ENCODE measurements at places on chromosomes 12 and 14.

DNA sequence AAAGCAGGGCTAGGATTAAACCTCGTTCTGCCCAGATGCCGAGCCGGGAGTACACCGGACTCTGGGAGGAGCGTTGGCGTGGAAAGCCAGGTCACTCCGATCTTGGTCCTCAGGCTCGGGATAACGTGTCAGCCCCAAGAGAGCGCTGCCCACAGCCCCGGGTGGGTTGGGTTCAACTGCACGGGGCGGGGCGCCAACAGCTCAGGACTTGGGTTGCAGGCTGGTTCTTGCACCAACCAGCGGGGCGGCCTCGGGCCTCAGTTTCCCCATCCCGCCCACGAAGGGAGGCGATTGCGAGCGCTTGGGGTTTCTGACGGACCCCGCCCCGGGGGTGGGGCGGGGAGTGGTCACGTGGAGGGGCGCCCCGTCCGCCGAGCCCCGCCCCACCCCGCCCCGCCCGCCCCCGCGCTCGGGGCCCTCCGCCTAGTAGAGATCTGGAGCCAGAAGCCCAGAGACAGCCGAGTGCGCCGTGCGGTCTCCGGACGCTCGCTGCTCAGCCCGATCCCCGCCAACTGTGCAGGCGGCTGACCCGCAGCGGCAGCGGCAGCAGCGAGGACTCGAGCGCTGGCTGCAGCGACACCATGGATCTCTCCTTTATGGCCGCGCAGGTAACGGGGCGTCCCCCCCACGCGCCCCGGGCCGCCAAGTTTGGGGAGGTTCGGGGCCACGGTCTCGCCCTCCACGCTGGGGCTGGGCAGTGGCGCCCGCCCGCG, at the start of gene C14orf132:
Gene C14orf132 (plus strand): TSS at position 443 of the 713 bp plus-strand sequence. CDS start 139 bp downstream, at position 582.
- peak; percentile 95 for DNase-seq

- DNase-seq: peak; percentile 17
These were observed 160.5 kb downstream of the KITLG start for GRCh38 chr12:88419794-88420193.

DNA sequence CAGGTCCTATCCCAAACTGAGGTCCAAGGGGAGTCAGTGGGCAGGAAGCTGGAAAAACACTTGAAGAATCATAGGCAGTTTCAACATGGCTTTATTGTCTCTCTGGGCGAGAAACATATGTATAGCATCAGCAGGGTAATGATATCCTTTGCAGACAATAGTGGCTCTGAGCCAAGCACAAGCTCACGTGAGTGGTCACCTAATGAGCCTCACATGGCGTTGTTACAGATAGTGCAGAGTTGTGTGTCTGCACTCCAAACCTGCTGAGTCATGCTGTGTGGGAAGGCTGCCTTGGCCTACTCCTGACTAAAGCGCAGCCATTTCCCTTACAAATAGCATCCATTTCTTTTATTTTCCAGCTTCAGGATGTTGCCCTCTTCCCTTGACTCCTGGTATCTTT, 105.2 kb upstream of the SYT1 start:
- DNase-seq: peak; percentile 9

DNA sequence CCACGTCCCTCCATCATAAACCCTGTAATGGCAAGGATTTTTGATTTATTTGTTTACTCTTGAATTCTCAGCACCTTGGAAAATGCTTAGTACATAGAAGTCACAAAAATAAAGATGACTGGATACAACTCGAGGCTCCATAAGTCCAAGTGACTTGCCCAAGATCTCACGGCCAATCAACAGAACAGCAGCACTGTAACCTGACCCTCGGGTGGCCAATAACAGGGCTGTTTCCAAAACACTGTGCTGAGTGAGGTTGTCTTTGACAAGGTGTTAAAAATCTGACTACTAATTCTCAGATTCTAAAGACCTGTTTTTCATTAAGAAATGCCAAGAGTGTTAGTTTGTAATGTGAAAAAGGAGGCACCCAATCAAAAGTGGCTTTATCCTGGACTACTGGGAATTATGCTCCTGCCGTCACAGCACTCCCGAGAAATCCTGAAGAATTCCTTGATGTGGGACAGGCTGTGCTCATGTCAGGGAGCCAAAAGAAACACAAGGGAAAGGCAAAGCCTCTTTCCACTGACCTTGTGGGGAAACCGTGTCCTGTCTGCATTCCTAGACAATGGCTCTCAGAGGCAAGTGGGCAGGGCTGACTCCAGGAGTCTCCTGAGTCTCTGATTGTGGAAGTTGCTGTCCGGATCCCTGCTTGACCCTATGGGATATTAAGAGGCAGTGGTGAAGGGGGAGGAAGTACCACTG, 204.7 kb upstream of the PELI2 start:
- peak; percentile 43 for DNase-seq

- peak; percentile 69 for DNase-seq
These were observed 35.6 kb downstream of the RASSF8 start for GRCh38 chr12:25993901-25994651.

DNA sequence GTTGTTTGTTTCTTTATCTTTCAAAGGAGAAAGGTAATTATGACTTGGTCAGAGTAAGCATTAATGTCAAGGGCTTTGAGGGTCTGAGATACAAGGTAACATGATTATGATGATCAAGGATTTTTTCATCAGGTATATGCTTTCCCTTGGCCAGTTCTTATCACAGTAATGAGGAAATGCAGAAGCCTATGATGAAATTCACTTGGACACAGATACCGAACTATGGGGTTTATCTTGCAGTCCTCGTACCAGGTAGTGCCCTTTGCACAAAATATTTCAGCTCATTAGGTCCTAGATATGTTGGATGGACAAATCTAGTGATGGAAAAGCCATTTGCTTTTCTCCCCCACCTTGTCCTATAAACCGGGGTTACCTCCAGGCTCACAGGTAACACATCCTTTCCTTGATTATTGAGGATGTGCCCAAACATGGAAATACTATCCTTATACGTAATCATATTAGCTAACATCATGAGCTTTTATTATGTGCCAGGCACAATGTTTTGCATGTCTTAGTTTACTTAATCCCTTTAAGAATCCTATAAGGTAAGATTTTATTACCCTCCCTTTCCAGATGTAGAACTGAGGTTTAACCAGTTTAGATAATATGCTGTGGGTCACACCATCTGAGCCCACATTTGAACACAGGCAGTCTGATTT, 7.0 kb upstream of the RASSF3 start:
- no peak for DNase-seq

GRCh38 chr14:51369814-51370213, 129.8 kb downstream of the TMX1 start:
- no peak for DNase-seq

- no peak for DNase-seq
These were observed 239.9 kb downstream of the TMTC2 start for GRCh38 chr12:82926630-82927029.

GRCh38 chr12:129659961-129660622, 243.7 kb downstream of the TMEM132D start:
- DNase-seq: no peak

DNA sequence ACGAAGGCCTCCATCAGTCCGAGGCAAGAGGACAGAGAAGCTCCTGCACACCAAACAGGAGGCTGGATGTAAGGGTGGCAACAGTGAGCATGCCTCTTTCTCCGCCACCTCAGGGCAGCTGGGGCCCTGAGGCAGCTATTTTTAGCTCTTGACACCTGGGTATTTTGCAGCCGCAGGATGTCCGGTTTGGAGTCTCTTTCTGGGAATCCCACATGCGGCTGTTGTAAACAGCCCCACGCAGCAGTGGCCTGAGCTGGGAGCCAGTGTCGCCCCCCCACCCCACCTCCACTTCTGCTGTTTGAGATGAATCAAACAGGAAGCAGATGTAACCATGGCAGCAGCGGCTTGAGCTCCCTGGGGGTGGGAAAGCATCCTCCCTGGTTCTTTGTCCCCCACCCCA, 11.7 kb downstream of the HDAC7 start:
- peak; percentile 37 for DNase-seq

- DNase-seq: no peak
These were observed 65.3 kb upstream of the DACT1 start for GRCh38 chr14:58572473-58572853.

- DNase-seq: no peak
These were observed 1.5 kb upstream of the CDKL1 start for GRCh38 chr14:50398189-50398580.

DNA sequence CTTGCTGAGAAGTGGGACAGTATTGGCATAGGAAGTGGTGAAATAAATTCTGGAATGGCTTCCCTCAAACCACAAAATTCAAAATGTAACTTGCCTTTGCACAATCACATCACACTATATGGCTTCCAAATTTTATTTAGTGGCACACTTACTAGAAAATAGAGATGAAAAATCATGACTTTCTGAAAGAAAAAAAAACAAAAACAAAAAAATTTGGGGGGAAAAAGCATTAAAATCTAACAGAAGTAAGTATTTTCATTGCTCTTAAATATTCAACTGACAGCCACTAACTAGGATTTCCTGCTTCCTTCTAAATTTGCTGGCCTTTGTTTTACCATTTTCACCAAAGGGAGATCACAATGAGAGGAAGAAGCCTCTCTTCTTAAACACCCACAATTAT, 23.0 kb downstream of the ATF7 start:
- no peak for DNase-seq

DNA sequence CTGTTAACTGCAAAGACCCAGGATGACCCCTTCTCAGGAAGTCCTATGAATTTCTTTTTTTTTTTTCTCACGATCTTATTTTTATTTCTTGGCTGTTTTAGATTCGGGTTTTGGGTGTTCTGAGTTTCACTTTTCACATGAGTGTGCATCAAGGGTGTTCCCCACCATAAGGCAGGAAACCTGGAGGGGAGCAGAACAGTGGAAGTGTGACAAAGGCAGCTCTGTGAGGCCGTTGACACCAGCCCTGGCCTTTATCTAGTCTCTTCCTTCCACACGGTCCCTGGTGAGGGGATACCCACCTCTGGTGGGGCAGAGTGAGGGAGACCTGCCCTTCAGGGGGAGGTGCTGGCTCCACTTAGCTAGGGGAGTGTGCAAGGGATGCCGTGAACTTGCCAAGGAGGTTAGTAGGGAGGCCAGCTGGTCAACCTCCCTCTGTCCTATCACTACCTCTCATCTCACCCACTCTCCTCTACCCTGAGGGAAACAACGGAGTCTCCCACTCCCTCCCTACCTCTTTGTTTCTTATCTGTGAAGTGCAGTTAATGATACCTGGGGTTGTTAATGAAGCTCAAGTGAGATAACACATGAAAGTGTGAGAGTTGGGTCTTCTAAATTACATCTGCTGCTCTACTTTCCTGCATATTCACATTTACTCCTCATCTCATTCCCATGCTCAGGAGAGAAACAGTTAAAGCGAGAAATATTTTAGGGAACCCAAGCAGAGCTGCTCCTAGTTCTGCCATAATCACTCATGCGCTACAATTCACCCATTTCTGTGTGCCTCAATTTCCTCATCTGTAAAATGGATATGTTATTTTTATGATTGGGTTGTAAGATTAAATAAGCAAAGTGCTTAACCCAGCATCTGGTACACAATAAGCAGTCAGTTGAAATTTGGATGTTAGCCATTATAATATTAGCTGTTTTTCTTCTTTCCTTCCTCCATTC, 4.4 kb upstream of the GALNT6 start:
- DNase-seq: no peak

GRCh38 chr12:1436015-1436414, 158.4 kb downstream of the FBXL14 start:
- DNase-seq: no peak

DNA sequence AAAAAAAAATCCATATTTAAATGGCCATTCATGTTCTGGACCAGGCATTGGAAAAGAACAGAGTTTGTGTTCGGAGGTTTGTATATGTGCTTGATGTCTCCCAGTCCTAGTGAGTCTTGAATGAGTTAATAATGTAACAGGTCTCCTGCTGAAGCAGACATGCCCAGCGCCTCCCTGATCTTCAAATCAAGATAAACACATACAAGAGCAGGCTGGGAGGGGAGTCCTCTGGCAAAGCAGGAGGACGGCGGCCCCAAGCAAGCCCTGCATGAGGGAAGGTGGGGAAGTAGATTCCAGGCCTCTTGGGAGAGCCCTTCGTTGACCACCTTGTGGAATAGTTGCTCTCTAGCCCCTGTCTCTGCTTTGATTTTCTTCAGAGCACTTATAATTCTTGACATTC, 156.3 kb downstream of the ZFP36L1 start:
- DNase-seq: no peak

GRCh38 chr12:31246470-31246850, 79.5 kb downstream of the SINHCAF start:
- peak; percentile 25 for DNase-seq

DNA sequence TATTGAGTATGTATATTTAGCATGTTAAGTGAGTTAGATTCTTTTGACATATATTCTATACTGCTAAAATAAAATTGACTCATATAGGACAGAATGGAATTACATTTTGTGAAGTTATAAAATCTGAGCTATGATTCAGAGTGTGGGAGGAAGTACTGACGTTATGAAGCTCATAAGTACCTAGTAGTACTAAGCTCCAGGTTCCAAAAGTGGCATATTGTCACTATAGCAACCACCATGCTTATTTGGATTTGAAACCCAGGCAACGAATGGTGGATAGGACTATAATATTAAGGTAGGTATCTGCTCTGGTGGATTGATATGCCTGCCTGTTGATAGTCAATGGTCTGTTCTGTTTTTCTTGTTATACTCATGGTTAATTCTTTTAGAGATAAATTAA, 2.2 kb upstream of the FBXO33 start:
- no peak for DNase-seq

DNA sequence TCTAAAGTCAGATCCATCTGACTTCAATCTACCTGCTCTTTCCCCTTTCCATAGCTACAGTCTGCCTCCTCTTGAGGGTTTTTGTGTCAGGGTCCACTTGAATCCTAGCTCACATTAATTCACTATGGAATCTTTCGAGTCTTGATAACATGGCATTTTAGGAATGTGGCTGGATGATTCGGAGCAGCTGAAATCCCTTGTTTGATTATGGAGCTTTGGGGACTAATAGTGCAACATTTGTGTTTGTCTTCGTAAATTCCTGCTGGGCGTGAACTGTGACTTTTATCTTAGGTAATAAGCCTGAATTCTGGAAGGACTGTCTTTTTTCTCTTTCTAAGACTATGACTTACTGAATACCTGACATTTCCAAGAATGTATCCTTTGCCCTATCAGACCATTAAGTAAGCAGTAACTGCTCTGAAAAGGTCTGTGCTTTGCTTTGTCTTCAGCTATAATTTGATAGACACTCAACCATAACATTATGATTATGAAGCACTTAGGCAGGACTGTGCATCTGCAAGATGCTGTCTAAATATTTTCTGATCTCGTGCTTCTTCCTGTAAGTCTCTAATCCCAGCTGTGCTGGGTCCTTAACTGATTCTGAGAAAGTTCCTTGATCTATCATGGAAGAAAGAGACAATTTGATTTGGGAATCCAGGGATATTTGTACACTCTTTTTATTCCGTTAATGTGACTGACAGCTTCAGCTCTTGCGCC, 19.0 kb upstream of the PELI2 start:
- no peak for DNase-seq

GRCh38 chr14:26078561-26078960, 519.3 kb downstream of the NOVA1 start:
- no peak for DNase-seq

DNA sequence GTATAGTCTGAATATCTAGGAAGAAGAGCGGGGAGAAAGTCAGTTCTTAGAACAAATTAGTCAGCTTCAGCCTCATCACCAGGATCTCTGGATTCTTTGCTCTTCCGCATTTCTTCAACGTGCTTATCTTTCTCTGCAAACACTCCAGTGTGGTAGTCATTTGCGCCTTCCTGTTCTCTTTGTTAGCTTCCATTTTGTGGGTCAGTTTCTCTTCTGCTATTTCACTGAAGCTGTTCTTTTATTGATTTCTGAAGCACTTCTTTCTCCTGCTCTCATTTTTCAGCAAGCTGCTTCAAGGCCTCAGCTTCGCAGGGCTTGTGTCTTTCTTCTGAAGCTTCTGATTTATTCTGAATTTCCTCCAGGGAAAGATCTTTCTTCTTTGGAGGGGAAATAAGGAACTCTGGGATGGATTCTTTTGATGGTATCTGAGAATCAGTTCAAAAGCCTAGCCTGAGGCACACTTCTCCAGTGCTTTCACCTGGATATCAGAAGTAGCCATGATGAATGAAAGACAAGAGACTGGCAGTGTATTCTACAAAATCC, 13.5 kb downstream of the AMN1 start:
- no peak for DNase-seq

Measured in AG20443 (cell line).